H54 (cell line): ENCODE measurements at places on chromosomes 5 and 9.

- DNase-seq = no peak
Measured at GRCh38 chr5:159324986-159325385, 5.3 kb downstream of the IL12B start.

GRCh38 chr9:17648516-17648915 is 69.7 kb downstream of the SH3GL2 start:
- no peak for DNase-seq

DNA sequence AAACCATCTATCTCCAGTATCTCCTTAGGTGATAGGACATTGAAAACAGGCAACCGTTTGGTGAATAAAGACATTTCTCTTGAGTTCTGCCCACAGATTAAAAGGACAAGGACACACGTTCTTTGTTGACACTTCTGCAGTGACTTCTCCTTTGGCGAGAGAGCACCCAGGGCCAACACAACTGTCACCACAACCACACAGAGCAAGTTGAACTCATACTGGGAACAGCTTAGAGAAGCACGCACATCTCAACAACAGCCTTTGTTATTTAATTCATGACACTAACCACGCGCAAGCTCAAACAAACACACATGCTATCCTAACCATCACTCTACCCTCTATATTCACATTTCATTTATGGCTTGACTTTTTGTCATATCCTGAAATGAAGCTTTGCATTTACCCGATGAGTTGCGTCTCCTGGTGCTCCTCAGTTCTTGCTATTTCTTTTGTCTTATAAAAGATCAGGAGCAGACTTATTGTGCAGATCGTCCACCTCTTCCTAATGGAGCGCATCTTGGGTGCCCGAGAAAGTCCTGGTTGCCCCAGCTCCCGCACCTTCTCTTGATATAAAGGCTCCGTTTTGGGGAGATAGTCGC is 543 bp downstream of the ST8SIA4 start:
- DNase-seq = no peak

GRCh38 chr5:152255411-152255810 is 149.7 kb downstream of the NMUR2 start:
- DNase-seq = no peak

DNA sequence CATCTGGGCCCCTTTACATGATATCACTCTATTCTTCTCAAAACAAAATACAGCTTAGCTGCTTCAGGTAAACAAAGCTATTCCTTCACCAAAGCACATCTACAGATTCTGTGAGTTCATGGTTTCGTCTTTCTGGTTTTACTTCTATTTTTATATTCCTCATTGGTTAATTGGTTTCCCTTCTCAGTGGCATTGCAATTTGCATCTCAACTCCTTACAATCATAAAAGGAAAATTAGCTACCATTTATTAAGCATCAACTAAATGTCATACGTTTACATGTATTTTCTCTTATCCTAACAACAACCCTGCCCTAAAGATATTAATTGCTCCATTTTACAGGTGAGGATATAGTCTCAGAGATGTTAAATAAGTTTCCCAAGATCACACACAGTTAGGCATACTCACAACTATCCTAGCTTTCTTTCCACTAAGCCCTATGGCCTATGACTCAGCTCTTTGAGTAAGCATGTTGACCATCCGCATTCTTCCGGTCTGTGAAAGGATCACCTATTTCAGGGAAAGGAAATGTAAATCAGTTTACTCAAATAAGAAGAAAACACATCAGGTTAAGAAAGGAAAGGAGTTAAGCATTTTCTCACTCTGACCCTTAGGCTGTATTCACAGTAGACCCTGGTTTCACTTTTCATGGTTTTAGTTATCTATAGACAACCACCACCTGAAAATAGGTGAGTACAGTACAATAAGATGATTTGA is 146.1 kb downstream of the CAAP1 start:
- peak; percentile 24 for DNase-seq

DNA sequence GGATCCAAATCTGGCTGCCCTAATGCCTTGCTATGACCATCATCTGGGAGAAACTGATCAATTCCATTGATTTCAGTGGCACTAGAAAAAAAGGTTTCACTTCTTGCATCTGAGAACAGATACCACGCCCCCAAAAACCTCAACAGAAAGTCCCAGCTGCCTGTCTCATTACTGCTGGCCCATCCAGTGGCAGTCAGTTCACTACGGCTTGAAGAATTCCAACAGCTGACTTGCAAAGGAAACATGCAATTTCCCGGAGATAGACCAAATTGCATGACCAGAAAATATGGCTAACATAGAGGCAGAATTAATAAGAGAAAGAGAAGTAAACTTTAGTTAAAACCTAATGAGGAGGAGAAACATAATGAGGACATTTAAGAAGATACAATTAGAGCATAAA is 48.6 kb downstream of the UGCG start:
- DNase-seq = no peak
